ENCODE measurements at places on chromosomes 7 and 10.
A peak's percentile ranks its signal among the peaks of the same experiment; 100 is the strongest.

- no peak for DNase-seq
Observed at GRCh38 chr10:129335942-129336341, 131.1 kb upstream of the MGMT start.

DNA sequence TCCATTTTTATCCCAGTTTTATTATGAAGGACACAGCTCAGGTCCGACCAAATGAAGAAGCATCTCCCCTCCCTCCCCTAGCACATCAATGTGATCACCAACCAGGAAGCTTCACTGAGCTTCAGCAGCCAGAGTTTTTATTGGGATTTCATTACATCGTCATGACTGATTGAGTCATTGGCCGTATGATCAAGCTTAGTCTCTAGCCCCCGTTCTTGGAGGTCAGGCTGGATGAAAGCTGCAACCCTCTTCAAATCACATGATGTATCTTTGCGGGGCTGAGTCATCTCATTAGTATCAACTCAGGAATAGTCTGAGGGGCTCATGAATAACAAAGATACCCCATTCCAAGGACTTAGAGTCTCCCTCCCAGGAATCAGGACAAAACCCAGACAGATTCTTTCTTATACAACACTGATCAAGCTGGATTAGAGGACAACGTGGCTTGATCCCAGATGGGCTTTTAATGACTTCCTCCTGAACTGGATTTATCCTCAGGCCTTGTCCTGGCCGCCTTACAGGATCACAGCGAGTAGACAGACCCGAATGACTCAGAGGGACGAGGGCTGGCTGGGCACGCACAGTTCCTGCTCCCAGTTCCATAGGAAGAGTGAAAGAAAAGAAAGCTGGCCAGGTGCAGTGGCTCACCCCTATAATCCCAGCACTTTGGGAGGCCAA lies 14.5 kb downstream of the LIMK1 start:
- DNase-seq, result no peak

DNA sequence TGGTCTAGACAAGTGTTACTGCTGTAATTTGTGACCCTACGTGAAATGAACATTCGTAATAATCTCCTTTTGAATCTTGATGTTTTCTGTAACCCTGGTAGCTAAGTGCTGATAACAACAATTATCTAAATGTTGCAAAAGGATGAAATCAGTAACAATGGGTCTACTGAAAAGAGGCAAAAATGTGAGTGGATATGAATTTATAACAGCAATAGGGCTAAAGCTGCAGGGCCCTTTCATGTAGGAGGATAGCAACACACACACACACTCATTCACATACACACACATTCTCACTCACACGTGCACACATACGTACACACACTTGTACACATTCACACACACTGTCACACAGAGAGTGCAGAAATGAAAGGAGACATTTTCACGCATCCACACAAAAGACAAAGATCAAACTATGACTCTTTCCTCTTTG lies 200.8 kb upstream of the NEBL start:
- no peak for DNase-seq

DNA sequence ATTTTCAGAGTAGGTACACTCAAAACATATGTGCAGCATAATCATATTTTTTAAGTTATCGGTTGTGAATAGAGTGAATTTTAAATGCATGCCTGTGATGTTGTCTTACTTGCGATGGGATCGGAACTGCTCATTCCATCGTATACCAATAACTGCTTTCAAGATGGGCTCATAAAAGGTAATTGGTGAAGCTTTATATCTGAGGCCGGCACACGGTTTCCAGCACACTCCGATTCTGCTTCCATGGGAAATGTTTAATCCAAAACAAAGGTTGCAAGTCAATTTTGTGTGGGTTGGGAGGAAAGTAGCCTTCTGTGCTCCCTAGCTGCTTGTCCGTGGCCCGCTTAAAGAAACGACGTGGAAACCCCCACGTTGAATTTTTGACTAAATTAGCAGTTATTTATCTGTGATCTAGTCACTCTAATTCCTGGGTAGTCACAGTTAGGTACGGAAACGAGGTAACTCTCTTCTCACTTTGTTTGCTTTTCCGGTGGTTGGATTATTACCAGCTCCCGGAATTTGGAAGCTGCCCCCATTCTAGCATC lies 10.1 kb upstream of the CELF2 start:
- no peak for DNase-seq

DNA sequence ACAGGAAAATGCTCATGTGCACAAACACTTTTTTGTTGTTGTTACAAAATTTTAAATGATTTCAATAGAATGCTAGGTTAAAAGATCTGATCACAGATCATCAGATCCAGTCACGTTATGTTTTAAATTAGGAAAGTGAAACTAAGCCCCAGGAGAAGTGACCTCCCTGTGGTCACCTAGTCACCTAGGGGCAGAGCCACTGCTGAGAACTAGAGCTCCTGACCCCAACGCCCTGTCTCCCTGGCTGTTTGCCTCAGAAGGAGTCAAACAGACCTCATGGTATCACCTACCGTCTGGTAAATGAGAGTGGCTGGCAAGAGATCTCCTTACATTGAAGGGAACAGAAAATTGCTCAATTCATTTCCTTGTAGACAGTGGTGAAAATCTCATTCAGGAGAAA lies 447.3 kb downstream of the ADRA2A start:
- no peak for DNase-seq

DNA sequence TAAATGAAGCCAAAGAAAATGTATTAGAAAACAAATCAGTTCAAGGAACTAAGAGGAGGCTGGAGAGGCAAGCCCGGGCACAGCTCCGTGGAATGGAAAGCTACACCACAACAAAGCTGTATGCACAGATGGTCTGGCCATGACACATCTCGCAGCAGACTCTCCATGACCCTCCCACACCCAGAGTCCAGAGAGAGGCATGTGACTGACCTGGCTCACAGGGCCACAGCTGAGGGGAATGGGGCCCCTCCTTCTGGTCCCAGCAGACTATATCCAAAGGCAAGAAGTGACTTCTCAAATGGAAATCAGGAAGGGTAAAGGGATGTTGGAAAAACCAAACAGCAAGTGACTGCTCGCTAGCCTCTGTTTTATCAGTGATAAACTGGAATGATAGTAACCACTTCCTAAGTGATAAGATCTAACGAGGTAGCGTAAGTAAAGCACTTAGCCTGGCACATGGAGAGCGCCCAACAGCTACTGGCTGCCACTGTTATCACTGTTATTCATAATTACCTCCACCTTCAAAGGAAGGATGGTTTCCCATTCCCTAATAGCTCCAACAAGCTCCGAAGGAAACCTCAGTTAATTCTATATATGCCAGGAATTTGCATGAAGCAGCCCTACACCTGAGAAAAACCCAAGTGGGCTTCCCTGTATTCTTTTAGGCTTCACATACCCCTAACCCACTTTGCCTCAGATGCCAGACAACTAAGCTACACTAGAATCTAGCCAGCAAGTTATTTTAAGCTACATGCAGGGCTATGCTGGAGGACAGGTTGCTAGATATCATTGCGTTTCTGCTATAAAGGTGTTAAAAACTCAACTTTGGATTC lies 8.4 kb downstream of the OSBPL3 start:
- no peak for DNase-seq

GRCh38 chr10:86687750-86688149 lies 19.4 kb downstream of the LDB3 start:
- DNase-seq, result no peak

DNA sequence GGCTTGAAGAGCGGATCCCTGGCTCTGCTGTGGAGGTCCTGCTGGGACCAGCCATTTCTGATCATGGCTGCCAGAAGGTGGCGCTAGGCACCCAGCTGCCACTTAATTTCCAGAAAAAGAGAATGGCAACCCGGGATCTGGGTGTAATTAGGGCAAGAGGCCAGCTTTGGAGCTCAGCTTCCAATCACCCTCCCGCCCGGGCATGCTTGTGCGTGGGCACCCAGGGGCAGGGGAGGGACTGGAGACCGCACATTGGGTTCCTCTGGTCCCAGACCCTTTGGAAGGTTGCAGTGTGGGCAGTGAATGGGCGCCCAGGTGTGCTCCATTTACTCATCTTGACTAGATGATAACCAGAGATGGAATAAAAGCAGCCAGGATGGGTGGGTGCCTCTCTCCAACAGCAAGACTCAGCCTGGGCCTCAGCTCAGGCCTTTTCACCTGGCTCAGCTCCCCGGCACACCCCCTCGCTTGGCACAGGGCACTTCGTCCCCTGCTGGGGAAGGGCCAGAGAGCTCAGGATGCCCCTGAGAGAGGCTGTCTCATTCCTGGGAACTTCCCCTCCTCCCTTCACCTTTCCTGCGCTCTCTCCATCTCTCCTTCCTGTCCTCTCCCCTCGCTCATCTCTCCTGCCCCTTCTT lies 14.7 kb downstream of the FAM241B start:
- DNase-seq, result peak; percentile 96

GRCh38 chr10:5259132-5259951 lies 62.7 kb downstream of the AKR1C4 start:
- no peak for DNase-seq

DNA sequence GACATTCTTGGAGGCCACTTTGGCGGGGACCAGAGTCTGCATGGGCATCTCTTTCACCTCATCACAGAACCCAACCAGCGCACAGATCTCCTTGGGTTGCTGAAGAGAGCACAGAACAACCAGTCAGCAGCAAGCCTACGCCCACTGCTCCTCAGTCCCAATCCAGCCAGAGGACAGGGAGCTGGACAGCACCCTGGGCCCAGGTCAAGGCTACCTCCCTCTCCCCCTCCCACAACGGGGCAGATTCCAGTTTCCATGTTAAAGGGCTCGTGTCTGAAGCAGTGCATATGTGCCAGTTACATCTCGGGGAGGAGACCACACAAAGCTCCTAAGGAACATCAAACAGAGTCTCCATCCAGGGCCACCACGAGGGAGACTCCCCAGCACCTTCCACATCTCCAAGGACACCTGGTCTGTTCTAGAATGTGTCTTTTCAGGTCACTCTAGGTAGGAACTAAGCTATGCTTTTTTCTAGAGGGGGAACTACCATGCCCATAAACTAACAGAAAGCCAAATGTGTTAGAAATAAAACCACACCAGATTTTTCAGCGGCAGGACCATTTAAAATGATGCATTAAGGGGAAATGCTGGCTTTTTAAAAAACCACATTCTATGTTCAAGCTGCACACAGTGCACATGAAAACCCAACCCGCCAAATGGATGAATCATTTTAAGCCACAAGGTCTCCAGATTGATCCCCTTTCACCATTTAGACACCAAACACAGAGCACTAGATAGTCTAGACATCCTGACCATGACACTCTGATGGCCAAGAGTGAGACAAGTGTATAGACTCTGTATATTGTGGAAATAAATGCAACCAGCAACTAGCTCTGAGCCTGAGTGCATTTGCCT lies 28.9 kb downstream of the PSAP start:
- no peak for DNase-seq

DNA sequence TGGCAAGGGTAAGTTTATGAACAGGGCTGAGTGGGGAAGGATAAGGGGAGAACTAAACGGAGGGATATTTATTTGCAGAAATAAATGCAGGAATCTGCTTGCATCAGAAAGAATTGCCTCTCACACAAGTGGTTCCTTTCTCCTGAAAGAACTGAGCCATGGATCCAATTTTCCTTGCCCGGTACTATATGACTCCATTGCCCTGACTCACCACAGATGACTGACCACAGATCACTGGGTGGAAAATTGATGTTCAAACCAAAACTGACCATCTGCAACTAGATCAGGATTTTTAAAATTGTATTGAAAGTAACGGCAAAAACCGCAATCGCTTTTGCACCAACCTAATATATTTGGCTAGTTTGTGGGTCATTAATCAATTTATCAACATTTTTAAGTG lies 6.2 kb upstream of the MACC1 start:
- no peak for DNase-seq

- DNase-seq, result no peak
Observed at GRCh38 chr7:13633857-13634256, 355.6 kb downstream of the ETV1 start.

DNA sequence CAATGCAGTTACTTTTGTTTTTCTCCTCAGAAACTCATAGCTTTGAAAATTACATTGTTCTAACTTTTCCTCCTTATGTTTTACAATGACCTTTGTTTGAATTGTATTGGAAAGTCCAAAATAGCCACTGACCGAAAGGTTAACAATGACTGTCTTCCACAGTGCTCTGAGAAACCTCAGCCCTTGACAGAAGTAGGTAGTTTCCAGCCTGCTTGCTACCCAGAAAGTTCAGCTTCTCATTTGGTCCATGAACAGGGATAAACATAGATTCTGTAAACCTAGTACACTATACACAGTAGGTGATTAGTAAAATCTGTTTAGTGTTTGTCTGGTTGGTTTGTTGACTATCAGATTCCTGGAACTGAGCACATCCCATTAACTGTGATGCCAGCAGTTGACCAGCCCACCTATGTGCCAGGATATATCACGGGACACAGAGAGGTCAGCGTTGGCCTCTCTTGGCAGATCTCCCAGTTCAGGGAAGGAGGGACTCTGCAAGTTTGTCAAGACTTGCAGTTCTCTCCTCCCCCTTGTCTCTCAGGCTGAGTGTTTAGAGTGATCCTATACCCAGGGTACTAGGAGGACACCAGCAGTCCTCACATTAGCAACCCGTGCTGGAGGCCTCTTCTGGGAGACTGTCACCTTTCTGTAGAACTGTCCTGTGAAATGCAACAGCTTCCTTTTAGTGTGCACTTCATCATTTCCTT lies 297.6 kb downstream of the ARHGAP12 start:
- DNase-seq, result no peak

DNA sequence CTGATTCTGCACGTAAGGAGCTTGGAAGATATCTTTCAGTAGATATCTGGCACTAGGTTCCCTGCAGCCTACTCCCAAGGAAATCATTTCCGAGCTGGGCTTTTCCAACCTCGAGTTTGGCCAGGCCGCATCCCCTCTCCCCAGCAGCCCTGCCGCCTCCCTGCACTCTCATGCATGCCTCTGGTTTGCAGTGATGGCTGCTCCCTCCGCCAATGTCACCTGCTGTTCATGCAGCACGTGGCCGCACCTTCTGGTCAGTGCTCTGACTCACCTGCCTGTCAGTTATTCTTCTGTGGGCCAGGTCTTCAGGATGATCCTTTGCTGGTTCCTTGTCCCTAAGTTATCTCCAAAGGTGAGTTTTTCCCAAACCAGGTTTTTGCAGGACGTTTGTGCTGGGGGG lies 50.6 kb upstream of the RASGEF1A start:
- DNase-seq, result no peak

GRCh38 chr10:13272164-13272571 lies 27.7 kb downstream of the PHYH start:
- peak; percentile 66 for DNase-seq

- peak; percentile 56 for DNase-seq
Observed at GRCh38 chr7:133139350-133139749, 57.5 kb upstream of the CHCHD3 start.

- DNase-seq, result no peak
Observed at GRCh38 chr10:60009710-60010383, 103.5 kb upstream of the CCDC6 start.

- no peak for DNase-seq
Observed at GRCh38 chr10:89257581-89257980, 6.0 kb upstream of the LIPA start.

Measured in eye (tissue), 1 donor.